Large intestine (tissue), 12 donors: ENCODE measurements at places on chromosomes 5 and 9. TPM values are rescaled to one million over a fixed set of nuclear protein-coding genes. Genes with fewer than 3 reads are reported as not detected.

Gene SPATA31E1
- 0.48 TPM for polyA plus RNA-seq

- no peak for DNase-seq
These were observed 292.7 kb upstream of the SMARCA2 start for GRCh38 chr9:1722404-1722803.

Gene CARD6
- polyA plus RNA-seq: 3.4 TPM

Gene TERT
- 4.0 TPM for polyA plus RNA-seq

DNA sequence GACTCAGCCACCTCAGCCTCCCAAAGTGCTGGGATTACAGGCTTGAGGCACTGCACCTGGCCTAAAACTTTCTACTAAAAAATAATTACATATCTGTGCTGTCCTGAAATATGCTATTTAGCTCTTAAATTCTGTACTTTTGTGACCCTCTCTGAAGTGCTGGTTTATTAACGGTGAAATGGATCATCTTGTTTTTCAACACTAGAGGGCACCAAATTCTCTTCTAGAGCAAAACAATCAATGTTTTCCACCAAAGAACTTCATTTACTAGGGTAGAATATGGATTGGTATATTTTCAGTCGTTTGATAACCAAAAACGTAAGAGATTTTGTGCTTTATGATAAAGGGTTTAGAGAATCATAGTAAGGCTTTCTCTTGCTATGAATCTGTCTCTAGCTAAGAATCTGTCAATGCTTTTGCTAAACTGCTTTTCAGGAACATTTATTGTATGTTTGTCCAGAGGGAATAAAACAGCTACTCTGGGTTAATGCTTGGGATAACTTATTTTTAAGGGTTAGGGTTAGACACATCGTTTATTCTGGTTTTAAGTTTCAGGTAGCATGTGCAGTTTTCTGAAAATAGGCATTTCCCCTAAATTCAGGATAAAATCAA lies 63.6 kb downstream of the RNF180 start:
- DNase-seq: no peak

DNA sequence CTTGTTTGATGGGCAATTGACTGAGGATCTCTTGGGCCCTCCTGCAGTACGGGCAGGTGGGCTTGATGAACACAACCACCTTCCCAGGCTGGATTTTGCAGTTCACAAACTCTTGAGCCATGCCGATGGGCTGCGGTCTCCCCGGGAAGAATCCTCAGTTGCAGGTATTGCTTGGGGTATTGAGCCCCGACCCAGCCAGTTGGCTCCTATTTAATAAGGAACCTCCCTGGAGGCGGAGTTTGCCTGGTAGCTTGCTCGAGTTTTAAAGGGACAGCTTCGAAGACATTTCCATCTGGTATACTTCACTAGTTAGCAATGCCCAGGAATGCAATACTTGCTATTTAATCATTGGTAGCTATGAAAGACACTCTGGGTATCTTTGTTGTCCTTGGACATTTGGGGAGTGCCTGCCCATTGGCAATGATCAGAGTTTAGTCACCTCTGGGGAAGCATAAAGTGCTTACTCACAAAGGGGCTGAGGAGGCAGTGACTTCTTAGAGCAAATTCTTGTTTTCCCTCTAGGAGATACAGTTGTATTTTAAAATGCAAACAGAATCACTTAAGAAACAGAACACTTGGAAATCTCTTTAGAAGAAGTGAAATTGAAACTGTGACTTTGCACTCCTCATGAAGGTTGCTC lies at the start of gene GLRX:
GLRX (minus strand) TSS at position 185 of the 640 bp plus-strand sequence; CDS start at position 121, 64 bp downstream.
- DNase-seq: peak; percentile 68

- no peak for DNase-seq
These were observed 4.7 kb upstream of the PSMB7 start for GRCh38 chr9:124419832-124420489.

Gene TAF11L4
- not detected for polyA plus RNA-seq

GRCh38 chr5:56328753-56329560 lies 95.8 kb upstream of the ANKRD55 start:
- peak; percentile 55 for DNase-seq

DNA sequence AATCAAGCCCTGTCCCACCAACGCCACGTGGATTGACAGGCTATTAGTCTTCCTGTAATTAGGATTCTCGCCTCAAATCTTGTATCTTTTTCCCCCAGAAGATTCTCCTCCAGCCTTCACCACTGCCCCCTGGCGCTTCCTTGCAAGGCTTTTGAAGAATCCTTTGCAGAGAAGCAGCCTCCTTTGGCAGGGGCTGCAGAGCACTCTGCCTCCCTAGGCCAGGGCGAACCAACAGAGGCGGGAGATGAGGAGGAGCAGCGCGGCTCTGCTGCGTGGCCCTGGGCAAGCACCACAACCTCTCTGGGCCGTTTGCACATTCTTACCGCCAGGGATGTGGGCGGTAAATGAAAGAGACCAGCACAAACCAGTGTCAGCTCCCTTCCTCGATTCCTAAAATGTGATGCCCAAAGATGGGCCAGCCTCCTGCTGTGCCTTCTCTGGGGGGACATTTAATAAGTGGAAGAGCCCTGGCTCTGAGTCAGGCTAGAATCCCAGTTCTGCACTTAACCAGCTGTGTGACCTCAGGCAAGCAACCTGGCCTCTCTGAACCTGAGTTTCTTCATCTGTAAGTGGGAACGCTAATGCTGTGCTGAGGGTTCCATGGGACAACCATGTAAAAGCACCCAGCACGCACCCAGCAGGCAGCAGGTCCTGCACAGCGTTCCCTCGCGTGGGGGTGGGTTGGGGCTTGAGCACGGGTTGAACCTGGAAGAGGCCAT lies 128.6 kb downstream of the KCNIP1 start:
- no peak for DNase-seq

- no peak for DNase-seq
These were observed 92.3 kb downstream of the STRBP start for GRCh38 chr9:123175854-123176629.

DNA sequence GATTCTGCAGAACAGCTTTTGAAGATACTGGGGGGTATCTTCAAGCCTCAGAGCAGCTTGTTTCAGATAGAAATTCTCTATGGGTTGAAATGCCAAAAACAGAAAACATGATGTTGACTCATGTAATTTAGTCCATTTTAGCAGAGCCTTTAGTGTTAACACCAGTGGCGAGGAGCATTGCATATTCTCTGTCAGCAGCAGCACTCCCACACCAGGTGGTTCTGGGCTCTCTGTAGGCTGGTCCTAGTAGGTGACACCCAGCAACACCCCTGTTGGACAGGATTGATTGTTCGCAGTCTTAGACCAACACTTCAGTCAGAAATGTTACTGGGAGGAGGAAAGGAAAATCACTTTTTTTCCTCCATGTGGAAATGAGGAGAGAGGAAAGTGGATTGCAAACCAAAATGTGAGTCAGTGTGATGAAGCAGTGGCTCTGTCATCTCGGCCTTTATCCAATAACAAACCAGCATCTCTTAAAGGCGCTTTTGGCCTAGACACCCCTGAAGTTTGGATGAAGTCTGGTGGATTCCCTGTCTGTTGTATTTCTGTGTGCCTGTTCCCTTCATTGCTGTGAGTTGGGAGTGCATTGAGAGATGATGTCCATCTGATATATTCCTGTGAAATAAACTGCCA lies 16.8 kb downstream of the SLC46A2 start:
- DNase-seq: no peak

Gene NTNG2
- 0.40 TPM for polyA plus RNA-seq

- DNase-seq: no peak
These were observed 36.2 kb downstream of the KIF4B start for GRCh38 chr5:155049569-155050383.

Gene FYB1
- 6.8 TPM for polyA plus RNA-seq

DNA sequence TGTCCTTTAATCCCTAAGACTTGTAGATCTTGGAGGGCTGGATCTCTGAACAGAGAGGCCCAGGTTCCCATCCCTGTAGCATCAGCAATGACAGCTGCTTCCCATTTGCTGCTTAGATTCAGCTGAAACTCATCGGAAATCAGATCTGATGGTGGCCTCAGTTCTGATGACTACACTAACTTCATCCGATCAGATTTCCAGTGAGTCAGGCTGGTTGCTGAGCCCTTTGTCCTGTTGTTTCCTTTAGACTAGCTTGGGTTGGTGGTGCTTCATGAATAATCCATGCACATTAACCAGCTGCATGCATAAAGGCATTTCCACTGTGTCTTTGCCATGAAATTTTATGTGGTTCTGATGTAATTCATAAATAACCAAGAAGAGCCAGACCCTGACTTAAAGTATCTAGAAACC lies 195.2 kb upstream of the TUT7 start:
- no peak for DNase-seq

Gene AIF1L
- 7.5 TPM for polyA plus RNA-seq

Gene SHB
- polyA plus RNA-seq: 17.8 TPM

DNA sequence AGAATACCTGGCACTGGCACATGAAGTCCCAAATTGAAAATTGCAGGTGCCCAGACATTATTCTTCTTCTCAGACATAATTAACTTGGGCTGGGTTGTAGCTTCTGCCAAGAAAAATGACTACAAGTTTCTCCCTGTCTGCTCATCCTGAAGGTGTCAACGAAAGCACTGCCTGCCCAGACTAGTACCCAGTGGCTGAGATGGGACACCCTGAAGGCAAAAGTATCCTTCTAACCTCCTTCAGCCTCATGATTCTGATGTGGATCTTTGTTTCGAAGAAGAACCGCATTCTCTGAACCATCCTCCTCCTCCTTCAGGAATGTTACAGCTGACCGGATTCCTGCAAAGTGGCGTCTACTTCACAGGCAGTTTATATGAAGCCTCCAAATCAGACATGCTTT lies 161.1 kb upstream of the FST start:
- DNase-seq: no peak

Gene PLPP7
- 1.1 TPM for polyA plus RNA-seq

GRCh38 chr9:120916588-120916987 lies 10.0 kb downstream of the TRAF1 start:
- no peak for DNase-seq

Gene MOB3B
- polyA plus RNA-seq: 34.7 TPM

DNA sequence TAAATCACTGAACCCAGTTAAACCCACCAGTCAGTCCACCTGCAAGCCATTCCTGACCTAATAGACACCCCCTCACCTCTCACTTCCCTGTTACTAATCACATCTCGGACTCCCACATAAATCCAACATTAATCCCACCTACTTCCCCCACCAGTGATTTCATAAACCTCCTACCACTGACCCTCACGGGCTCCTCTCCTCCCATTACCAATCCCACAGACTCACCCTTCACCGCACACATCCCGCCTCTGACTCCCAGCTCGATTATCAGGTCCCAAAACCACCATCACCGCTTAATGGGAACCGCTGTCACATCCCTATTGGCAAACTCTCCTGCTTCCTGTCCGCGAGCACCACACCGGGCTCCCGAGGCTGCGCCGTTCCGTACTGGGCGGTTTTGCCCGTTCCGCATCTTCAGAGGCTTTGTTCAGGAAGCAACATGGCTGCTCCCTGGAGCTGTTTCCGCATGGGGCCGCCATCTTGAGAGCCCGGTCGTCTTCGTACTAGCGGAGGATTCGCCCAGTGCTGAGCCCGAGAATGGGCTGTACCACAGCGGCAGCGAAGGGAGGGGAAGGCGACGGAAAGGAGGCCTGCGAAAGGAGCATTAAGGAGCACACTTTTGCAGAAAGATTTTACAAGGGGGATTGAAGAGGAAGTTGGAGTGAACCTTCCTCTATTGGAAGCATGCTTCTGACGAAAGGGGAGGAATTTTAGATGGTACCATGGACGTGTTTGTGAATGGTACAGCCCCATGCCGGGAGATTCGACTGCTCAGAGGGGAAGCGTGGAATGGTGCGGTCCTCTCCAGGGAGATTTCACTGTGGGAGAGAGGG lies at the start of gene ZNF300:
ZNF300 (minus strand) TSS at position 502 of the 833 bp plus-strand sequence. CDS start 1,825 bp downstream, outside the sequence.
- peak; percentile 95 for DNase-seq

Gene PCDHA13
- polyA plus RNA-seq: 0.72 TPM

GRCh38 chr5:99305045-99305580 lies 376.3 kb upstream of the CHD1 start:
- DNase-seq: no peak

DNA sequence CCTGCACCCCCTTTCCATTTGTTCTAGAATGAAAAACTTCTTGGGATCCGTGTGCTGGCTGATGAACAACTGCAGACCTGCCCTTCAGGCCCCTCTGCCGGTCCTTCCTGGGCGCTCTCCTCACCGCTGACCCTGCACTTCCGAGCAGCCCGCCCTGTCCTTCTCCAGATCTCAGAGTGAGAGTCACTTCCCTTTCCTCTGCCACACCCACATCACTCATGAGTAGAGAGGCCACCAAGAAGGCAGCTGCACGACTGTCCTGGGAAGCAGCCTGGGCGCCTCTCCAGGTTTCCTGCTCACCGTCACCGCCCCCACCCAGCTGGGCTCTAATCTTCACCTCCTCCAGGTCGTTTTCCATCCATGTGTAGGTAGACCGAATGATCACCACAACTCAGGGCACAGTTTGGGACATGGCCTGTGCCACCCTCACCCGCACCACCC lies 35.0 kb upstream of the NSMF start:
- no peak for DNase-seq

DNA sequence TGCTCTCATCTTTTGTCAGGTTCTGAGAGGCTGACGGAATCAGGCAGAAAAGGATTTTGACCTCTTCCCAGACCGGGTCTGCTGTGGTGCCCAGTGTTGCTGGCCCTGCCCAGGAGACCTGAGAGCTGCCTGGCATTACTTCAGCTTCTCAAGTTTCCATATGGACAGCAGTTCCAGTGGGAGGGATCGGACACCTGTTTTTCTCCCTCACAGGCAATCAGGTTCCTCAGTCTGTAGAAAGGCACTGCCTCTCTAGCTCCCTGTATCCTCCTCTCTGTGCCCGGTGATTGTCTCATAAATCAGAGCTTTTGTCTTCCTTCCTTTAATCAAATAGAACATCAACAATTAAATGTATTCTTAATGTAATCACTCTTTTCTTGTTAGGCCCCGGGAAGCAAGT lies 198.7 kb downstream of the SEMA6A start:
- no peak for DNase-seq

Gene PCDHGB7
- 3.6 TPM for polyA plus RNA-seq

Gene HRH2
- 2.1 TPM for polyA plus RNA-seq

DNA sequence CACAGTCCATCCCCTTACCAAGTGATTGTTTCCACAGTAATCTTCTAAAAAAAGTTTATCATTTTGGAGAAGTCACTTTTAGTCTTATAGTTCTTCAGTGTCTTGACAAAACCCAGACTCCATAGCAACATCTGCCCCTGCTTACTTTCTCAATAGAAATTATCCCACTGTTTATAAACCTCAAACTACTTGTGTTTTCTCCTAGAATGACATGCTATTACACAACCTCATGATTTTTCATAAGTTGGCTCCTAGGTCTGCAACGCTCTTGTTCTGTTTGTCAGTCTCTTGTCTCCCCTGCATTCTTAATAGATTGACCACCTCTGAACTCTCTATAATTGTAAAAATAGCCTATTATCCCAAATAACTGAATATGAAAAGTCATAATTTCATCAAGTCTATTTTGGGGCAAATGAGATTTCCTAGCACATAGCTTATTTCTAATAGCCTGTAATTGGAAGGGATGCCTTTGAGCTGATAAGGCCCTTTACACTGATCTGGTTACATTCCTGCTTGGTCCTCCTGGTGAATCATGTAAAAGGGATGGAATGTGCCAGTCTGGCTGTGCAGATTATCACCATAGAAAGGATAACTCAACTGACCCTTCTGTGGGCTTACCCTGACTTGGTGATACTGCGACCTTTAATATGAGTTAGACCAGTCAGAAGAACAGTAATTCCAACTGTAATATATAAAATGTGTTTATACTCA lies 69.6 kb downstream of the CHSY3 start:
- no peak for DNase-seq
